ENCODE measurements at places on chromosomes 7 and 10.
A peak's percentile ranks its signal among the peaks of the same experiment; 100 is the strongest.

DNA sequence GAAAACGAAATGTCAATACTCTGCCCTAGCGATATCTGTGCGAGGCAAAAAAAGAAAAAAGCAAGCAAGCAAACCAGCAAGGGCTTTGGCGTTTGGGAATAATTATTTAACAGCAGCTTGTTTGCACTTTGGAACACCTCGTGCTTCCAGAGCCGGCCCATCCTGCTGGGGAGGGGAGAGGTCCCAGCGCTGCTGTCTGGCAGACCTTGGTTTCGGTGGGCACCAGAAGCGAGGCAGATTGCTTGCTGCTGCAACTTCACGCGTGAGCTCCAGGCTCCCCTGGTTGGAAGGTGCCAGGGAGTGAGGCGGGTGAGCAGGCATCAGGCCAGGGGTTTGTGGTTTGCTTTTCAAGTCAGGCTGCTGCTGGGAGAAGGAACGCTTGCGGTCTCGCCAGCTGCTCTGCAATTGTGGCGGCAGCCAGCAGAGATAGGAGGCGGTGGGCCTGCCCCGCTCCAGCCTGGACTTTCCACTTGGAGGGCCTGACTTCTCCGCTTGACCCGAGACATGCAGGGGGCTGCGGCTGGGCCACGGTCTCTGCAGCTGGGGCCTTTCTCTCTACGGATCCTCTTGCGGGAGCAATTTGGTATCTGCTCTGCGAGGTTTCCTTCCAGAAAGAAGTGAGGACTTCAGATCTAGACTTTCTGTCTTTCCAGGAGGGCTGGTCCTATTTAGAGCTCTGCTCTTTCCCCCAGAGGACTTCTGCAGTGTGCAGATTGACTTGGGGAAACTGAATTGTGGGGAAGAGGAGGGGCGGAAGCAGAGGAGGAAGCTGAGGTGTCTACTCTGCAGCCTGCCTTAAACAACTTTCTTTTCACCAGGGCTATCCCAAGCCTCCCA is 131.4 kb downstream of the PRPF18 start:
- peak; percentile 86 for DNase-seq

DNA sequence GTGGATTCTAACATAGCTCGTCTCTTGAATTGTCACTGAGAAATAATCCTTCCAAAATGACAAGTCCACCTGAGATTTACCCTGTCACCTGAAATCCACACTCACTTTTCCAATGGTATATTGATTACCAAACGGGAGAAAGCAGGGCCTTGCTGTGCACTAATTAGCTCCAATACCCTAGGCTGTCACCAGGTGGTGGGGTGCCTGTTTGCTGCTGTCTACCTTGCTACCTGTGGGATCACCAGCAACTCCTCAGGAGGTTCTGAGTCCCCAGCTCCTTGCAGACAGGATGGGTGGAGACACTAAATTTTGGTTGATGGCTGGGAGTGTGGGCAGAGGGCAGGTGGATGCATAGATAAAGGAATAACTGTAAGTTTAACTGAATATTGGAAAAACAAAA is 237.2 kb upstream of the ZNF32 start:
- no peak for DNase-seq

- no peak for DNase-seq
Measured at GRCh38 chr7:147804032-147804431, 786.5 kb upstream of the C7orf33 start.

- DNase-seq: peak; percentile 15
Measured at GRCh38 chr10:131841661-131842139, 59.1 kb upstream of the PPP2R2D start.

- peak; percentile 32 for DNase-seq
Measured at GRCh38 chr10:126599949-126600682, 70.4 kb downstream of the C10orf90 start.

DNA sequence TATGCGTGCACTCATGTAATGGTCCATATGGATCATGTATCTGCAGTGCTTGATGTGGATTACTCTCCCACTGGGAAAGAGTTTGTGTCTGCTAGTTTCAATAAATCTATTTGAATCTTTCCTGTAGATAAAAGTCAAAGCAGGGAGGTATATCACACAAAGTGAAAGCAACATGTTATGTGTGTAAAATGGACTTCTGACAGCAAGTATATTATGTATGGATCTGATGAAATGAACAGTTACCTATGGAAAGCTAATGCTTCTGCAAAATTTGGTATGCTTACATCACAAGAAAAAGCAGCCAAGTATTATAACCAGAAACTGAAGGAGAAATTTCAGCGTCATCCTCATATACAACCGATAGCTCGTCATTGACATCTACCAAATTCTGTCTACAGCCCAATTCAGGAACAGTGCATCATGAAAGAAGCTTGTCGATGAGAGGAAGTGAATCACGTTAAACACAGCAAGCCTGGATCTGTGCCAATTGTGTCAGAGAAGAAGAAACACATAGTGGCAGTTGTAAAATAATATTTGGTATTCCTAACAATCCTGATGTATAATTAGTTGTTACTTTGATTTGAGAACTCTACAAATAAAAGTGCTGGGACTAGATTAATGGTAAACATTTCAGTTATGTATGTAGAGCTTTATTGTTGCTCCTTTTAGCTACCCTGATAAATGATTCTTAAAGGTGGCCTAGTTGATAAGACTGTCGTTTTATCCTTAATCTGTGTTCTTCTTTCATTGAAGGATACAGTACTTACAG is 14.2 kb upstream of the SYPL1 start:
- peak; percentile 46 for DNase-seq

DNA sequence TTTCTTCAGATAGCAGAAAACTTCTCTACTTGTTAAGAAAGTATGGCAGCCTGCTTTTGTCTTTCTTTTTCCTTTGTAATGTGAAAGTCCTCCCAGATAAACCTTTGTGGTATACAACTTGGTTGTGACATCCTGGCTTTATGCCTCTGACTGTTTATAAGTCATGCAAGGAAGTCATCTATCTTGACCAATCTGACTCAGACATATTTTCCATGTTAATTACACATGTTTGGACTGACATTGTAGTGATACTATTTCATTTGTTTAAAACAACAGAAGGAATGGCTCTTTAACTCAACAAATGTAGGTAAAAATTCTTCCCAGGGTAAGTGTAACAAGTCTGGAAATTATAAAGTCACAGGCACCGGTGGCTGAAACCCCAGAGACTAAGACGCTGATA is 341.6 kb upstream of the MEOX2 start:
- no peak for DNase-seq

DNA sequence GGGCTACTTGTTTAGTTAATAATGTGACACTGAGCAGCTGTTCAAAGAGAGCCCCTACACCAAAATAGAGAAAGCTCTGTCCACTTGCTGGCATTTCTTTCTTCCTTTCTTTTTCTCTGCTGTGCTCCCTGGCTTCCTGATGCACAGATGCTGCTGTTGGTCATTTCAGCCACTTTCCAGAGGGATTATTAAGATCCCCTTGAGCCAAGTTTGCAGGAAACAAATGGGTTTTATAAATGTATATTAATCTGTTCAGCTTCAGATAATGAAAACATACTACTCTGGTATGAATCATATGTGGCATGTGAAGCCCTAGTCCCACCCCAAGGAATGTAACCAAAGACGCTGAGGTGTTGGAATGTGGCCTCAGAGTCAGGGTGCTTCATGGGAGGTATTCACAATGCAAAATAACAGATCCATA is 638.2 kb upstream of the FZD8 start:
- DNase-seq: no peak

GRCh38 chr10:4696186-4696585 is 129.8 kb upstream of the AKR1E2 start:
- no peak for DNase-seq

- peak; percentile 89 for DNase-seq
Measured at GRCh38 chr10:62373995-62374861, at the start of gene ZNF365. Gene ZNF365 (plus strand): TSS chr10:62374369. CDS start chr10:62376194, 1,825 bp downstream.

DNA sequence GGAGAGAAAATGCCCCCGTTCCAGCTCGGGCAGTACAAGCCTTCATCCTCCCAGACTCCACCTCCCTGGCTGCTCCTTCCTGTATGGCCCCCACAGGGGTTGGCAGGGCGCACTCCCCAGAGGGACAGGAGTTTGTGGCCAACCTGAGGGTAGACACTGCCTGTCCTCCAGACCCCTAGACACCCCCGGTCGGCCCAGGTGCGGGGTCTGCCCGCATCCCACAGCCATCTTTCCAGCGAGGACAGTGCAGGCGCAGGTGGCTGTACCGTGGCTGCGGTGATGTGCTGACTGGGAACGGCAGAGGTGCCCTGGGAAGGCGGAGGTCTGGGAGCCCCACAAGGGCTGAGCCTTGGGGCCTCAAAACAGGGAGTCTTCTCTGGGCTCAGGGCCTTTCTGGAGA is 81.5 kb downstream of the LHPP start:
- peak; percentile 72 for DNase-seq

- DNase-seq: no peak
Measured at GRCh38 chr10:102024799-102025198, 31.2 kb downstream of the ARMH3 start.

- DNase-seq: no peak
Measured at GRCh38 chr10:132684164-132684891, 101.6 kb downstream of the NKX6-2 start.

Data from upper lobe of left lung (tissue), 6 donors.